ENCODE measurements at places on chromosomes 5 and 9. TPM values are rescaled to one million over a fixed set of nuclear protein-coding genes. Genes with fewer than 3 reads are reported as not detected.

GRCh38 chr5:71537687-71538086, 49.5 kb upstream of the MCCC2 start:
- ATAC-seq, result no peak

DNA sequence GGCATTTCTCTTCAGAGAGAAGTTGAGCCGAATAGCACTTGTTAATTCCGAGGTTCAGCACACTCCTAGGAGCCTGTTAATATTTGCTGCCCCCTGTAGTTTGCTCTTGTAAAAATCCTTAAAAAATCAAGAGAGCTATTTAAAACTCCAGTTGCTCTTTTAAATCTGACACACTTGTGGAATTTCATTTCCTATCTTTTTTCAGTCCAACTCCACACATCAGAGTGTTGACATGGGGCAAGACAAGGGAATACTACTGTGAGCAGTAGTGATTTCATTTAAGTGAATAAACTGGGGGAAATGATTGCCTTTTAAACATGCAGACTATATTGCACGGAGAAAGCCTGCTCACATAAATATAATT, 1096.3 kb upstream of the DMAC1 start:
- ATAC-seq, result no peak

GRCh38 chr5:133285583-133286021, 233.8 kb downstream of the HSPA4 start:
- peak; percentile 91 for ATAC-seq

DNA sequence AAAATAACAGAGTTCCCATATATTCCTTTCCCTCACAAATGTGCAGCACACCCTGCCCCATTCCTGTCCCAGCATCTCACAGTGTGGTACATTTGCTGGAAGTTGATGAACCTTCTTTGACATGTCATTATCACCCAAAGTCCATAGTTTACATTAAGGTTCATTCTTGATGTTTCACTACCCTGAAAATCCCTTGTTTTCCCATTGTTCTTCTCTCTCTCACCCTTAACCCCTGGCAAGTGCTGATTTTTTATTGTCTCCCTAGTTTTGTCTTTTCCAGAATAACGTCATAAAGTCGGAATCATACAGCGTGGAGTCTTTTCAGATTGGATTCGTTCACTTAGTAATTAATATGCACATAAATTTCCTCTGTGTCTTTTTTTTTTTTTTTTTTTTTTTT, 48.1 kb downstream of the SPIN1 start:
- no peak for ATAC-seq

GRCh38 chr5:71573591-71573990, 13.5 kb upstream of the MCCC2 start:
- no peak for ATAC-seq

DNA sequence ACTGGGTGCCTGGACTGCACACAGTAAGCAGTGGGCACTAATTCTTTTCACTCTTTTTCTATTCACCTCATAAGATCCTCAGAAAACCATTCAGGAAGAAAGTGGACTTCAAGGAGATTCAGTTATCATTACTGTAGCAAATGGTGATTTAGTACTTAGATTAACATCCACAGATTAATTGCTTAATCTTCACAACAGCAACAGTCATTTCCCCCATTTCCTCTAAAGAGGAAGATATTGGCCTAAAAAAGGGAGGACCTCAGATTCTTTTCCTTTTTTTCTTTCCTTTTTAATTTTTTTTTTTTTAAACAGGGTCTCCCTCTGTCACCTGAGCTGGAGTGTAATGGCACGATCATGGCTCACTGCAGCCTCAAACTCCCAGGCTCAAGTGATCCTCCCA, 64.4 kb downstream of the AUH start:
- ATAC-seq, result no peak

DNA sequence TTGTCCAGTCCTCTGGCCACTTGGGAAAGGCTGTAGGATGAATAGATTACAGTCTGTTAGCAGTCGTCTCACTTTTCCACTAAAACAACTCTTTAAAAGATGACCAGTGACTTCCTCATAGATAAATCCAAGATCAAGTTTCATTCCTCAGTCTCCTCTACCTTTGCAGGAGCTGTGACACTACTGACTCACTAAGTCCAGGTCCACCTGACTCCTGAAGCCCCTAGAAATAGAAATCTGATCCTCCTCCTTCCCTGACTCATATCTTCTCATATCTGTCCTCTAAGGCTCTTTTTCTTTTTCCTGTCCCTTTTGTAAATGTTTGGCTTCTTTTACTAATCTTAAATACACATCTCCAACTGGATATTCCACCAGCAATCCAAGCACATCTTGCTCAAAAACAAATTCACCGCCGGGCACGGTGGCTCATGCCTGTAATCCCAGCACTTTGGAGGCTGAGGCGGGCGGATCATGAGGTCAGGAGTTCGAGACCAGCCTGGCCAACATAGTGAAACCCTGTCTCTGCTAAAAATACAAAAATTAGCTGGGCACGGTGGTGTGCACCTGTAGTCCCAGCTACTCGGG, 2.6 kb downstream of the CCDC125 start:
- no peak for ATAC-seq

GRCh38 chr9:113355040-113355596, 5.8 kb downstream of the BSPRY start:
- no peak for ATAC-seq

- no peak for ATAC-seq
These were observed 75.3 kb downstream of the RGS3 start for GRCh38 chr9:113538701-113539430.

DNA sequence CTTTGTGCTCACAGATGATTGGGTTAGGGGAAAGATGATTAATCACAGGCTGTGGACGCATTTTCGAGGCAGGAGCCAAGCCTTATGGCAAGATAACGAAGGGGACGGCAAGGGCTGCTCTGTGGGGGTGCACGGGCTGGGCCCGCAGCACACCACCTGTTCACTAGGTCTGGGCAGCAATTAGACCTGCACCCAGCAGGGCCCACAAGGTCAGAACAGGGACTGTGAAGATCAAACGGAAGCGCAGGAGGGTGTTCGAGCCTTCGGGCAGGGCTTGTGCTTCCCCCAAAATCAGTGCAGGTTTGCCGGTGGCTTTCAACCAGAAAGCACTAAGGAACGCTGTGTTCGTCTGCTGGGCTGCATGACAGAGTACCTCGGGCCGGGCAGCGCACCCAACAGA, 73.7 kb downstream of the UBE2QL1 start:
- ATAC-seq, result no peak

- no peak for ATAC-seq
These were observed 24.3 kb upstream of the TEX10 start for GRCh38 chr9:100377015-100377414.

- ATAC-seq, result peak; percentile 93
These were observed 9.5 kb downstream of the TOR4A start for GRCh38 chr9:137286975-137287383.

DNA sequence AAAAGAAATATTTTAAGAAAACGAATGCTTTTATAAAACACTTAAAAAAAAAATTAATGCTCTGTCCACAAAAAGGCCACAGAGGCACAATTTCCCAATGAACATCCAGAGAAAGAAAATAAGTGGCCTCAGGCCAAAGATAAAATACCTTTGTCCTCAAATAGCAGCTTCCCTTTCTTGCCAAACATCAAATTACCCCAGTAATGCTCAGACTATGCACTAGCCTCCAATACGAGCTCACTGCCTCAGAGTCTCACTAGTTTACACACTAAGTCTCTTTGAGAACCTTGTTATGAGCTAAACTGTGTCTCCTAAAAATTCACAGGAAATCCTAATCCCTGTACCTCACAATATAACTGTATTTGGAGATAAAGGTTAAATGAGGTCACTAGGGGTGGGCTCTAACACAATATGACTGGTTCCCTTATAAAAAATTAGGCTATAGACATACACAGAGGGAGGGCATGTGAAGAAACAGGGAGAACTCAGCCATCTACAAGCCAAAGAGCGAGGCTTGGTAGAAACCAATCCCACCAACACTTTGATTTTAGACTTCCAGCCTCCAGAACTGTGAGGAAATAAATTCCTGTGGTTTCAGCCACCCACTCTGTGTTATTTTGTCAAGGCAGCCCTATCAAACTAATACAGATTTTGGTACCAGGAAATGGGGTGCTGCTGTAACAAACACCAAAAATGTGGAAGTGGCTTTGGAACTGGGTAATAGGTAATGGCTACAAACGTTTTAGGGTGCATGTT, 4.4 kb downstream of the MPDZ start:
- ATAC-seq, result no peak

DNA sequence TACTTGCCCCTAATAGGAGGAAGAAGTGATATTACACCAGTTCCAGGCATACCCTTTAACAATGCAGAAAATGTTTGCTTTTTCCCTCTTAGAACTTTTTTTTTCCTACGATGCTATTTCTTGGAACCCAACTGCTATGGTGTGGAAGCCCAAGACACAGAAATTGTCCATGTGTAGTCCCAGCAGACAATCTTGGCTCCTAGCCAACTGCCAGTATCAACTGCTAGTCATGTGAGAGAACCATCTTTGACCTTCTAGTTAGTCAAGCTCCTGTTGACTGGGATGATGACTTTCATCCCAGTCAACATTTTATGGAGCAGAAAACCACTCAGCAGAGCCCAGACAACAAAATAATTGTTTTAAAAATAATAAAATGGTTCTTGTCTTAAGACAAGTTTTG, 532.4 kb downstream of the TLR4 start:
- ATAC-seq, result no peak

DNA sequence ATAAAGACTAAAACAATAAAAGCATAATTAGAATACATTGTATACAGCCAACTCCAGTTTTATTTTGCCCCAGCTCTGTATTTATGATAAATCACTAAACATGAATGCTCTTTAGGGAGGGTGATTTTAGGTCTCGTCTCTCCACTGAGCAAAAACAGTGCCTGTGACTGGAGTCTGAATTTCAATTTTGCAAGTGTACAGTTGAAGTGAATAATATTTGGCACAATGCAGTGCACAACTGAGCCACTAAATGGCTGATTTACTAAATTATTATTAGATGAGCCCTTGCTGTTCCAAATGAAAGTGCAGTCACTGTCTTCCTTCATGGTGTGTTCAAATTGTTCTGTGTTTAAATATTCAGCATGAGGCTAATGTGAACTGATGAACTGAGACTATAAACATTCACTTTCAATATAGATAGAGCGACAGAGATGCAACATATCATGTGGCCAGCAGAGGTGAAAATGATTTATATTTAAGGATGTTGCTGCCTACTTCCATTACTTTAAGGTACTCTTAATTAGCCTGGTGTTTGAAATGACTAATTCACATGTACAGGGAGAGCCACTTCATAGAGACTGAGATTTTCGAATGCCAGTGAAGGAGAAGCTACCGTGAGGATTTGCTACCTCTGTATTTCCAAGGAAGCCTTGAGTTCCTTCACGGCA, 375.1 kb downstream of the EBF1 start:
- no peak for ATAC-seq

DNA sequence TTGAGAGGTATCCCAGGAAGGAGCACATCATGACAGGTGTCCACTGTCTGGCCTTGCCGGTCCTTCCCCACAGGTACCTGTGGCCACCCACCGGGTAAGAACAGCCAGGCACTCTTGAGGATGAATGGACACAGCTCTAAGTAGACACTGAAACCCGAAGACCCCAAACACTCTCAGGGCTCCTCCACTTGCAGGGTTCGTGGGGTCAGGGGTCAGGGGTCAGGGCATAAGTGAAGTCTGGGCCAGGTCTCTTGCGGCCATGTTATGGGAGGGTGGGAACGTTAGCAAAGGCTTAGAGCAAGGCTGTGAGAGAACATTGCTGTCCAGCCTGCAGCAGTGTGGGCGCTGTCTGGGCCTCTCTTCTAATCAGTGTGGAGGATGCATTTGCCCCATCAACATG, 40.0 kb downstream of the MAPK9 start:
- ATAC-seq, result no peak

- ATAC-seq, result no peak
These were observed 91.4 kb downstream of the SLC12A2 start for GRCh38 chr5:128174951-128175350.

- ATAC-seq, result no peak
These were observed 127.5 kb upstream of the PLCXD3 start for GRCh38 chr5:41637869-41638268.

DNA sequence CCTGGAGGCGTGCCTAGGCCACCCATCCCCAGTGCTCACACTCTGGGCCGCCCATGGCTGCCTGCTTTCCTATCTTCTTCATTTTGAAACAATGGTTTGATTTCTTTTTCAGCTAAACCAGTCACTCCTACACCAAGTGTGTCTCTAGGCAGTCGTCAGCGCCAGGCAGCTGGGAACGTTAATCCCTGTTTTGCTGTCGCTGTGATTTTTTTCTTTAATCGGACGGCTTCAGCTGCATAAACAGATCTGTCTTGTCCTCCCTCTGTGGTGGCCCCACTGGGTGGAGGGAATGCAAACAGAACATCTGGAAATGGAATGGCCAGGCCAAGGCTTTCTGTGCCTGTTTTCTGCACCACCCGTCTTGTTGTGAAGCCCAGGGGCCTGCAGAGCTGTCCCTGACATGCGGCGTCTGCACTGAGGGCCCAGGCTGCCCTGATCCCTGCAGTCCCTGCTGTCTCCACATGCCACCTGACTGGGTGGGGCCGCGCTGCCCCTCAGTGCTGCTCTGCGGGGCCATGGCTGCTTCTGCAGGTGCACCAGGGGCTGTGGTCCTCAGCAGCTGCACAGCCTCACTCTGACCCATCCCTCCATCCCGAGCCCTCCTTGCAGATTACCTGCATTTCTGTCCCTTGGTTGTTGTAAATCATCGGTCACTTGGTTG, 51.5 kb downstream of the WNK2 start:
- no peak for ATAC-seq

DNA sequence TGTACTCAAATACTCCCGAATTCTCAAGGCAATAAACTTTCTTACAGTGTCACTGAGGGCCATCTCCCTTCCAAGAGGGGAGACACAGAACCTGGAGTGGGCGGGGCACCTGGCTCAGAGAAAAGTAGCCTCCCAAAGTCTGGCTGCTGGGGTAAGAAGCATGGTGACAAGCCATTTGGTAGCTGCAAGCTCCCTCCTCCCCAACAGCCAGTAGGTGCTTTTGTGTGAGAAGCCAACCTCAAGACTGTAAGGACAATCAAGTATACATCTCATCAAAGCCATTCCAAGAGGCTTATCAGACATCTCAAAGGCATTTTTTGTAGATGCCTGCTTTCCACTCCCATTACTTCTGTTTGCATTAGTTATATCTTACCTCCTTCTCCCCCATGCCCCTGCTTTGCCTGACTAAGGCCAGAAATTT, 1.4 kb downstream of the DAB2 start:
- ATAC-seq, result no peak

OR13C5 gene
- not detected for total RNA-seq

HRCT1 gene
- total RNA-seq, result 1.2 TPM

FAM221B gene
- total RNA-seq, result not detected

KLHL3 gene
- total RNA-seq, result 4.4 TPM

LRRC19 gene
- 0.08 TPM for total RNA-seq

FOXD4L5 gene
- total RNA-seq, result not detected

PLCXD3 gene
- total RNA-seq, result 0.48 TPM

Measured in esophagus mucosa (tissue), 1 donor.